ENCODE measurements at places on chromosomes 6 and 20.
A peak's percentile ranks its signal among the peaks of the same experiment; 100 is the strongest.

GRCh38 chr6:133923938-133924593, 29.0 kb upstream of the TBPL1 start:
- DNase-seq: peak; percentile 68

GRCh38 chr6:168377856-168378832, 58.6 kb upstream of the DACT2 start:
- DNase-seq: no peak

DNA sequence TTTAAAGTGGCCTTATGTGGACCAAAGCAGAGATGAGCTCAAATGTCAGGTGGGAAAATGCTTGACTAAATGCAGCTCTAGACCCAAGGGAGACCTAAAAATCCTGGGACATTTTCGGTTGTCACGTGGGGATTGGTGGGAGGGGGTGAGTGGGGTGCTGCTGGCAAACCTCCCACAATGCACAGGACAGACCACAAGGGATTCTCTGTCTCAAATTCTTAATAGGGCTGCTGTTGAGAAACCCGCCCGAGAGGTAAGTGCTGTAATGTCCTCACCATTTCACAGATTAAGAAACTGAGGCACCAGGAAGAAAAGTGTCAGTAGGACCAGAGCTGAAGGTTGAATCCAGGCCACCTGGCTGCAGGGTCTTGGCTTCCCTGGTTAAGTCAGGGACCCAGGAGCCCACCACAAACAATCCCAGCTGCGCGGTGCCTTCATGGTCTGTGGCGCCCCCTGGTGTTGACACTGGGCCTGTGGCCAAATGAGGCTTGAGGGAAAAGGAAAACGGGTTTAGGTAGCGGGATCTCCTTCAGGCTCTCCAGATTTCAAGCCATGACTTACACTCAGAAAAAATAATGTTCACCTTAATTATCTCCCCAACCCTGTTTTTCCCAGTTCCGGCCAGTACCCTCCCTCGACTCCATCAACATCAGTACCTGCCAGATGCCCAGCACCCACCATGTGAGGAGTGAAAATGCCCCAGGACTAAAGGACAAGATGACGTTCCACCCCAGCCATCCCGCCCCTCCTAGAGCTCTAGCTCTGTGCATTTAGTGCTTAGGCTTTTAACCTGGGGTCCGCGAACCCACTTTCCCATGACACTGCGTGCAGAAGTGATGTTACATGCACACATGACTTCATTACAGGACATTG, 7.2 kb downstream of the HLA-G start:
- DNase-seq: peak; percentile 6

DNA sequence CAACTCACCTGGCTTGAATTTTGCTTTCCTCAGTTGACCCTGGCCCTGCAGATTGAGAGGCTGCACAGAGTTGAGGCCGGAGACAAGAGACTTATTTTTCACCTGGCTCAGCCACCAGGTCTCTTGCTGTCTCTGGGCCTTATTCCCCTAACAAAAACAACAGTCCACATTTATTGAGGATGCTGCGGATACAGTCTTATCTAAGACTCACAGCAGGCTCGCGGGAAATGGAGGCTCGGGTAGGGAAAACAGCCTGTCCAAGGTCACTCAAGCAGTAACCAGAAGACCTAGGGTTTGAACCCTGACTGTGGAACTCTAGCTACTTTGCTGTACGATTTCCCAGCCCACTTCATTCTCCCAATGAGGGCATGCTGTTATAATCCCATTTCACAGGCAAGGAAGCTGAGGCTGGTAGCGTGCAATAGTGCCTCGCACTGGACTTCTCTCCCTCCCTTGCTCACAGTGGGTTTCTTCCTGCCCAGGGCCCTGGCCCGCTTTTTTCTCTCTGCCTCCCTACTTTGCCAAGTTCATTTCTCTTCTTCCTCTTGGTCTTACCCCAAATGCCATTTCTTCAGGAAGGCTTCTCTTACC, 57.7 kb downstream of the RBM38 start:
- DNase-seq: no peak

- DNase-seq: no peak
Measured at GRCh38 chr6:17497535-17498095, 102.5 kb upstream of the FAM8A1 start.

GRCh38 chr6:108105571-108105970, 31.0 kb upstream of the OSTM1 start:
- peak; percentile 46 for DNase-seq

DNA sequence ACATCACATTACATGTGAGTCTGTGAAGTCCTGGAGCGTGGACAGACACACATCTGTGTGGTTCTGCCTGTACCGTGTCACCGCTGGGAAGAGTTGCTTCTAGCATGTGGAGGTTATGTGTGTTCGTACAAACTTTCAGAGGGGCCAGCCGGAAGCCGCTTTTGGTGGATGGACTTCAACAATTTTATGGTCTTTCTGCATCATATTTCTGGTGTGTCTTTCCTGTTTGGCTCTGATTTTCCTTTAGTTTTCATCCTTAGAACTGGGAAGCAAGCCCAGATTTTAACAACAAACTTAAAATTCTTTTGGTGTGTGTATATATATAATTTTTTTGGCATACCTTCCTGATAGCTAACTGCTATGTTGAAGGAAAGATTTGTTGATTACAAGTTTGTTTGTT, 71.2 kb downstream of the TIAM2 start:
- peak; percentile 74 for DNase-seq

DNA sequence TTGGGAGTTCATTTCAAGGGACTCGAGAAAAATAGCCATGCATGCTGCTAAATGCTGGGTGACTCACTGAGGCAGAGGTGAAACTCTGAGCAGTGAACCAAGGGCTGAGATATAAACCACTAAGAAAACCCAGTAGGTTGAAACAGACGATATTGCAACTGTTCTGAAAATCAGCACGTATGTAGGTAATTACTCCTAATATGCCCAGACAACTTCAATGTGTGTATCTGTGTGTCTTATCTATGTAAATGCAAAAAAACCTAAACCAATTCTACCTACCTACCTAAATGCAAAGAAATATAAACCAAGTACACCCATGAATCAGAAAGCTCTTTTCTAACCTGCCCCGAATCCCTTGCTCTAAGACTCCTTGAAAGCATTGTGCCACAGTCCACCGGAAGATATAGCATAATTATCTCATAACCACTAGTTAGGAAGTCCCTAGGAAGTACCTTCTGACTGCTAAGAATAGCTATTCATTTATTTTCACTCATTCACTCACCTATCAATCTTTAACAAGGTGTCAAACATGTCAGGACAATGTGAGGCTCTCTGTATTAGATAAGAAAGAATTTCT, 458.7 kb upstream of the RUNX2 start:
- no peak for DNase-seq

- no peak for DNase-seq
Measured at GRCh38 chr6:111486921-111487320, 3.9 kb upstream of the REV3L start.

- DNase-seq: no peak
Measured at GRCh38 chr6:137931849-137932465, 64.9 kb downstream of the TNFAIP3 start.

DNA sequence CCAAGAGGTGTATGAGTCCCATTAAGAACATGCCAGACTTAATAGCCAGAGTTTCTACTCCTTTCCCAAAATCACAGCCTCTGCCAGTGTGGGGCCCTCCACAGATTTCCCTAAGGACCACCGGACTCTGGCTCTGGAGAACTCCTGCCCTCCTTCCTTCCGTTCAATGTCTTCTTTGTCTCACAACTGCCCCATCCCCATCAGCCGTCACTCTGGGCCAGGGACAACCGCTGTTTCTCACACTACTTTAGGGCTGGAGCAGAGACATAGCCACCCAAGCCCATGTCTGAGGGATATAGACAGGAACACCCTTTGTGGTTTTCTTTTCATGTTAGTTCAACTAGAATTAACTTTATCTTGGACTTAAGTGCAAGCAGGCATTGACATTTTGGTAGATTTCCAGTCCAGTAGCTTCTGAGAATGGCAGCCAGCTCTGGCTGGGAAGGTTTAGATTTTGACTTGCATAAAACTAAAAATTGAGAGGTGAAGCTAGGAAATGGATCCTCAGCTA, 6.7 kb upstream of the ACSS1 start:
- no peak for DNase-seq

DNA sequence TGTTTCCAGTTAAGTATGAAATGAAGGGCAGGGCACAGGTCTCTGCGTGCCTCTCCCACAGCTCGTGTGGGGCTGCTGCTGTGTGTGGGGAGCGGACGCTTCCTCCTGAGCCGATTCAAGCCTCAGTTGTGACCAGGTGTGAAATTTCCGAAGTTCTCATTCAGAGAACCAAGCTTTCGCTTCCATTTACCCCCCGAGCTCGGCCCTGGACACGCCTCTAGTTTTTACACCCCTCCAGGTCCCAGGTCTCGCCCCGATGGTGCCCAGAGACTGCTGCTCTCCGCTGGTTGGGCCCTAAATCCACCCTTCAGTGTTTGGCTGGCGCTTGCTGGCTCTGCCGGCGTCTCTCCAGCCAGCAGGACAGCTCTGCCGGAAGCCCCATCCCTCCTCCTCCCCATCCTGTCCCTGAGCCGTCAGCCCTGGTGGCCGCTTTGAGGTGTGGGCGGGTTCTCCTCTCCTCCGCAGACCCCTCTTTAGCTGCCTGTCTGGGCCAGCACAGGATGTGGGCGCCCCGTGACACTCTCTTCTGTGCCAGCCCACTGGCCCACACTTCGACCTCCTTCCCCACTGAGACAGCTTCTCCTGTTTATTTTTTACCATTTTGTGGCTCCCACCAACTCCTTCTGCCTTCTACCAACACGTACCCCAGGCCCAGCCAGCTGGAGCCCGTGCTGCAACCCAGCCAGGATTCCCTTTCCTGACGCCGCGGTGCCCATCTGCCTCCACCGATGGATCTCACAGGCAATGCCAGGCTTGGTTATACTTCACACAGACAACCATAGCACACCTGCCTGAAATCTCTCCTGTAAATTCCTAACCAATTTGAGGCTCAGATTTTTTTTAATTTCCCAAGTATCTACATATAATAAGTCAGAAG, 142.8 kb downstream of the DLL1 start:
- no peak for DNase-seq

- peak; percentile 22 for DNase-seq
Measured at GRCh38 chr6:104995989-104996617, 39.2 kb downstream of the LIN28B start.

GRCh38 chr6:99032396-99032795, 84.7 kb upstream of the FBXL4 start:
- no peak for DNase-seq

- no peak for DNase-seq
Measured at GRCh38 chr6:129902681-129903080, 41.6 kb upstream of the TMEM244 start.
